ENCODE measurements at places on chromosomes 13 and 19.

DNA sequence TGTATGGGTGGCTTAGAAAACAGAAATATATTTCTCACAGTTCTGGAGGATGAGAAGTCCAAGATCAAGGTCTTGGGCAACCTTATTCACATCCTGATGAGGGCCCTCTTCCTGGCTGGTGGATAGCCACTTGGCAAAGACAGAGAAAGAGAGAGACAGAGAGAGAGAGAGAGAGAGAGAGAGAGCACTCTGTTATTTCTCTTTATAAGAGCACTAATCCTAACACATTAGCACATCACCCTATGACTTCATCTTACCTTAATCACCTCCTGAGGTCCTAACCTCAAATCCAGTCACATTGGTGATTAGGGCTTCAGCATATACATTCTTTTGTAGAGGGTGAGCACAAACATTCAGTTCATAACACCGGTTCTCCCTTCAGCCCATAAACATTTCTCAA, 430.3 kb downstream of the EFNB2 start:
- no peaks in the 10 kb centered on the region for H3K4me1 ChIP-seq
- H3K27ac ChIP-seq = no peak overlapping the region
- no peaks in the 10 kb centered on the region for H3K36me3 ChIP-seq
- no peak for DNase-seq
- H3K4me3 ChIP-seq = no peak overlapping the region

DNA sequence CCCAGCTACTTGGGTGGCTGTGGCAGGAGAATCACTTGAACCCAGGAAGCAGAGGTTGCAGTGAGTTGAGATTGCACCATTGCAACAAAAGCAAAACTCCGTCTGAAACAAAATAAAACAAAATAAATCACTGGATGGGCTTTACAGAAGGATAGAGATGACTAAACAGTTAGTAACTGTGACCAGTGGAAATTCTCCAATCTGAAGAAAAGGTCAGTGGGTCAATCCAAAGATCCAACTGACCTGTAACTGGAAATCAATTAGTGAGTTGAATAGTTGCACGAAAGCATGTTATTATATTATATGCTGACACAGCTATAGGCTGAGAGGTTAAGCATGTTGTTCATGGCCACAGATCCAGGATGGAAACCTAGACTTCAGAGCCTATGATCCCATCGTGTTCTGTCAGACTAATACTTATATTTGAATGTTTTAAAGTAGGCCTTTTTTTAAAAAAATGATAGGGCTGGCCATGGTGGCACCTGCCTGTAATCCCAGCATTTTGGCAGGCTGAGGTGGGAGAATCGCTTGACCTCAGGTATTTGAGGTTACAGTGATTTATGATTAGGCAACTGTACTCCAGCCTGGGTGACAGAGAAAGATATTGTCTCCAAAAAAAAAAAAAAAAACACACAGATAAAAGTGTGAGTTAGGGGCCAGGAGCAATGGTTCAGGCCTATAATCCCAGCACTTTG, 1.4 kb downstream of the ECH1 start:
- H3K4me3 ChIP-seq = peak overlapping the region; percentile 97
- H3K36me3 ChIP-seq = peaks cover 10% of the 10 kb centered on the region
- peaks cover 16% of the 10 kb centered on the region for H3K4me1 ChIP-seq
- H3K27ac ChIP-seq = no peak overlapping the region
- DNase-seq = no peak

DNA sequence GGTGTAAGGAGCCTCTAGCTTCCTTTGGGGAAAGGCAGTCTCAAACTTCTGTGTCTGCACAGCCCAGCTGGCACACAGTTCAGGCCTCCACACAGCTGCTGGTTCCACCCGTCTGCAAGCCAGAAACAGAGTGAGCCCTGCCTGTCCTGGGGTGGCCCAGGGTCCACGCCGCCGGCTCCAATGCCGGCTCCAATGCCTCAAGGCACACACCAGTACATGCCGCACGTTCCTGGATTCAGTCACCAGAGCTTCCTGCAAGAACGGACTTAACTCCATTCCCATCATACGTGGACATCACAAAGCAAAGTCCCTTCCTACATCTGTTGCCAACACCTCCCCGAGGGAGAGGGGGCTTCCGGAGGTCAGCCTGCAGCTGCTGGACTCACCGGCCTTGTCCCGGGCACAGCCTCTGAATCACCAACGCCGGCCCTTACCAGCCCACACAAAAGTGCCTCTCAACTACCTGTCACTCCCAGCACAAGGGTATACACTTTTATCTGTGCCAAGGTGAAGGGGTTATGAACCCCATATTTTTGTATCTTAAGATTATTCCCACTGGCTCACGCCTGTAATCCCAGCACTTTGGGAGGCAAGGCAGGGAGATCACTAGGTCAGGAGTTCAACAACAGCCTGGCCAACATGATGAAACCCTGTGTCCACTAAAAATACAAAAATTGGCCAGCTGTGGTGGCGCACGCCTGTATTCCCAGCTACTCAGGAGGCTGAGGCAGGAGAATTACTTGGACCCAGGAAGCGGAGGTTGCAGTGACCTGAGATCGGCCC, 8.5 kb downstream of the SH3GL1 start:
- H3K27me3 ChIP-seq = no peaks in the 10 kb centered on the region
- H3K4me1 ChIP-seq = peaks cover 38% of the 10 kb centered on the region
- no peak for DNase-seq
- H3K27ac ChIP-seq = no peak overlapping the region
- H3K36me3 ChIP-seq = peaks cover 10% of the 10 kb centered on the region

- H3K36me3 ChIP-seq = no peaks in the 10 kb centered on the region
- peaks cover 1% of the 10 kb centered on the region for H3K27me3 ChIP-seq
- no peak for DNase-seq
- H3K4me1 ChIP-seq = no peaks in the 10 kb centered on the region
- H3K4me3 ChIP-seq = no peak overlapping the region
Observed at GRCh38 chr13:34030782-34031181, 212.8 kb downstream of the RFC3 start.

- peaks cover 5% of the 10 kb centered on the region for H3K27me3 ChIP-seq
- H3K4me1 ChIP-seq = no peaks in the 10 kb centered on the region
- no peak overlapping the region for H3K4me3 ChIP-seq
- DNase-seq = no peak
- no peaks in the 10 kb centered on the region for H3K36me3 ChIP-seq
- H3K27ac ChIP-seq = no peak overlapping the region
Observed at GRCh38 chr19:11164296-11164695, 8.7 kb upstream of the SPC24 start.

DNA sequence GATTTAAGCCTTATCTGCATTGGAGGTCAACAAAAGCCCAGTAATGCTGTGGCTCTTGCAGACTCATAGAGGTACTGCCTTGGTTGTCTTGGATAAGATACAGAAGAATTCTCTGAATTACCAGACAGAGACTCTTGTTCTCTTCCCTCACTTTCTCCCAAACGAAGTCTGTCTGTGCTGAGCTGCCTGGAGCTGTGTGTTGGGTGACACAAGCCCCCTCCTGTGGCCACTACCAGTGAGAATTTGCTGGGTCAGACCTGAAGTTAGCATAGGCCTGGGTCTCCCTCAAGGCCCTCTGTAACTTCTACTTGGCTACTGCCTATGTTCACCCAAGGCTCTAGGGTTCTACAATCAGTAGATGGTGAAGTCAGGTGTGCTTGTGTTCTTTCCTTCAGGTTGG, 413.0 kb downstream of the PCDH20 start:
- DNase-seq = no peak
- H3K36me3 ChIP-seq = no peaks in the 10 kb centered on the region
- no peaks in the 10 kb centered on the region for H3K4me1 ChIP-seq
- no peak overlapping the region for H3K4me3 ChIP-seq
- H3K27me3 ChIP-seq = no peaks in the 10 kb centered on the region

- peak; percentile 62 for DNase-seq
- peaks cover 4% of the 10 kb centered on the region for H3K36me3 ChIP-seq
- H3K4me1 ChIP-seq = peaks cover 17% of the 10 kb centered on the region
- H3K4me3 ChIP-seq = peak overlapping the region; percentile 99
- no peaks in the 10 kb centered on the region for H3K27me3 ChIP-seq
- H3K27ac ChIP-seq = peak overlapping the region; percentile 96
Observed at GRCh38 chr19:10603873-10604459, 16.9 kb upstream of the AP1M2 start.

DNA sequence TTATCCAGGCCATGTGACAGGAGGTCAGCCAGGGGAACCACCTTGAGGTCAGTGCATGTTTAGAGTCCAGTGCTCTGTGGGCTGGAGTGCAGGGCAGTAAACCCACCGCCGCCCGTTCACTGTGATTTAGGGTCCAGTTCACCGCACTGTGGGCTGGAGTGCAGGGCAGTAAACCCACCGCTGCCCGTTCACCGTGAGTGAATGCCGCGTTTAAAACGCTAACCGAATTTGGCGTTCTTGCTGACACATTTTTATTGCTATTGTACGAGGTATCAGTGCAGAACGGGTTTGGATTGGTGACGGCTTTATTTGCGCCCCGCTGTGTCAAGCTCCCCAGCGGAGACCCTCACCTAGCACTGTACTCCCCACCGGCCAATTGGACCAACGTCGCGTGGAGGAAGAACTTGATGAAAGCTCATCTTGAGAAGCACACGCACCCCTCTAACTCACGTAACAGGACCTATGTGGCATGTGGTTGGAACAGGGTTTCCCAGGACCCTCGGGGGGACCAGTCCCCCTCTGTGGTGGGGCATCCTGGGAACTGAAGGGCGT, 27.9 kb downstream of the C13orf46 start:
- H3K4me3 ChIP-seq = no peak overlapping the region
- no peak for DNase-seq
- H3K27me3 ChIP-seq = no peaks in the 10 kb centered on the region
- H3K27ac ChIP-seq = no peak overlapping the region

GRCh38 chr19:35845215-35846037, 6.9 kb downstream of the NPHS1 start:
- peak overlapping the region; percentile 45 for H3K4me3 ChIP-seq
- no peak for DNase-seq
- peaks cover 10% of the 10 kb centered on the region for H3K36me3 ChIP-seq
- peaks cover 10% of the 10 kb centered on the region for H3K4me1 ChIP-seq

GRCh38 chr13:110684388-110685056, 21.4 kb downstream of the CARS2 start:
- H3K27ac ChIP-seq = no peak overlapping the region
- no peaks in the 10 kb centered on the region for H3K27me3 ChIP-seq
- DNase-seq = no peak
- H3K4me3 ChIP-seq = no peak overlapping the region
- H3K4me1 ChIP-seq = peaks cover 9% of the 10 kb centered on the region

DNA sequence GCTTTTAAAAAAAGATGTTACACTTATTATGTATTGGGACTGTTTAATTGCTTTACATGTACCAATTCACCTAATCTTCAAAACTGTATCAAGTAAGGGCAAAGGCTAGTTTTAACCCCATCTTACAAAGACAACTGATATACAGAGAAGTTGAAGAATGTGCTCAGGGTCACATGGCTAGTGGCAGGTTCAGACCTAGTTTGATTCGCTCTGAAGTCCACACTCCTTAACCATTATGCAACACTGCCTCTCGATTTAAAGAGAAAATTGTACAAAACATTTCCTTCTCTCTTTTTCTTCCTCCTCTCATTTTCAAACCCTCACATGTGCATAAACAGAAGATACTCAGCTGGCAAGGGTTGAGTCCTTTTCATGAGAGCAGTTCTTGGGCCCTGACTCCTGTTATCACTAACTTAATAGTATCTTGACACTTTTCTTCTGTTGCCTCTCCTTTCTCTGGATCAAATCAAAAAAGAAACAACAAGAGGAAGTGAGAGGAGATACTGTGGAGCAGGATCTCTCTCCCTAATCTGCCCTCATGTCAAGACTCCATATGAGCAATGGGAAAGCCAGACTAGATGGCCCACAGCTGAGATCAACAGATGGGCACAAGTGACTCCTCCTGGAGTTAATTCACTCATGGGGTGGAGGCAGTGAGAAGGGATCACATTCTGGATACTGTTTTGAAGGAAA, 19.0 kb upstream of the N4BP2L1 start:
- peak overlapping the region; percentile 32 for H3K27ac ChIP-seq
- H3K4me1 ChIP-seq = peaks cover 16% of the 10 kb centered on the region
- H3K4me3 ChIP-seq = no peak overlapping the region
- H3K36me3 ChIP-seq = peaks cover 5% of the 10 kb centered on the region
- no peak for DNase-seq

DNA sequence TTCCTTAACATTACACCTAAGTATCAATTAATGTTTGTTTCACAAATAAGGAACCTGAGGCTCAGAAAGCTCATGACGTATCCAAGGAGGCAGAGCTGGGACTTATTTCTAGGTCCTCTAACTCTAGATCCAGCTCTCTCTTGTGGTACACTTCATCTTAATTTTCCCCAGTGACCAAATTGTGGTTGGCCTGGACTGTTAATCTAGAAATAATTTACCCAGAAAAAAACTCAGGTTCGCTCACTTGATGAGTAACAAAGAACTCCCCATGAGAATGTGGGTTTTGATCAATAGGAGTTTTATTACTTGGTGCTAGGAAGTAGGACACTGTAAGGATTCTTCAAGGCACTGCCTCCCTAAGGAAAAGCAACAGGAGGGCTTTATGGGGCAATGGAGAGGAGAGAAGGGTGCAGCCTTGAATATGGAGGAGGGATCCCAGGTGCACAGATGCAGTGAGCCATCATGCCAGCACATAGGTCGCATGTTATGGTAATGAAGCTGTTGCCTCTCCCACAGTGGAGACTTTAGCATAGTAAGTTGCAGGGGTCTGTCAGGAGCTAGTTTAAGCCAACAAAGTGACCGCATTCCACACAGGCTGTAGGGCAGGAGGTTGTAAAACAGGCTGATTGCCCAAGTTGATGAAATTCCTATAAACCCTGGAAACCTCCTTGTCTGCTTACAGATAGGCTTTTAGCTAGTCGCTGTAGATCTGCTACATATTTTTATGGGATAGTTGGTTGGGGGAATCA, 14.7 kb downstream of the RAP2A start:
- no peaks in the 10 kb centered on the region for H3K27me3 ChIP-seq
- no peak overlapping the region for H3K27ac ChIP-seq
- H3K4me3 ChIP-seq = no peak overlapping the region
- H3K36me3 ChIP-seq = peaks cover 21% of the 10 kb centered on the region

- no peak overlapping the region for H3K4me3 ChIP-seq
- no peaks in the 10 kb centered on the region for H3K36me3 ChIP-seq
- H3K4me1 ChIP-seq = peaks cover 4% of the 10 kb centered on the region
- H3K27me3 ChIP-seq = peaks cover under 1% of the 10 kb centered on the region
- DNase-seq = no peak
Observed at GRCh38 chr19:55468054-55468393, 3.5 kb upstream of the C19orf85 start.

GRCh38 chr13:24632382-24633121, 47.7 kb upstream of the ATP12A start:
- no peaks in the 10 kb centered on the region for H3K27me3 ChIP-seq
- H3K4me3 ChIP-seq = no peak overlapping the region
- peaks cover 7% of the 10 kb centered on the region for H3K4me1 ChIP-seq

DNA sequence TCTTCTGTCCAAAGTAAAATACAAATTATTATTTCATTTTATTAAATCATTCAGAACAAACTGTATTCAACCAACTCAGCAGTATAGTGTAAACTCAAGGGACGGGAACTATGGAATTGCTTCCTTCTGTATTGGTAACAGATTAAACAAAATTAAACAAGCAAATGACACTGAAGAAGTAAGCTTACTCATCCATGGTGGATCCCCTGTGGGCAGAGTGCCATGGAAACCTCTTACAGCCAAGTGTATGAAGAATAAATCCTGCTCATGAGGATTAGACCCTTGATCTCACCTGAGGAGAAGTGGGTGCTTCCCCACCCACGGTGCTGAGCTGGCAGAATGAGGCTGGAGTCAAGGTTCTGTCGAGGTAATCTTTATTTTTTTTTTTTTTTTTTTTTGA, 18.0 kb upstream of the RFXAP start:
- peaks cover 5% of the 10 kb centered on the region for H3K27me3 ChIP-seq
- H3K27ac ChIP-seq = no peak overlapping the region
- DNase-seq = no peak
- no peaks in the 10 kb centered on the region for H3K36me3 ChIP-seq
- H3K4me3 ChIP-seq = no peak overlapping the region

GRCh38 chr13:99034333-99035085, 56.6 kb upstream of the DOCK9 start:
- no peak overlapping the region for H3K4me3 ChIP-seq
- H3K36me3 ChIP-seq = peaks cover 15% of the 10 kb centered on the region
- peaks cover 4% of the 10 kb centered on the region for H3K4me1 ChIP-seq
- no peaks in the 10 kb centered on the region for H3K27me3 ChIP-seq
- no peak overlapping the region for H3K27ac ChIP-seq
